ENCODE measurements at places on chromosomes 2 and 18. TPM values are rescaled to one million over a fixed set of nuclear protein-coding genes. Genes with fewer than 3 reads are reported as not detected.

GRCh38 chr2:218508299-218508698 is 59.9 kb downstream of the USP37 start:
- DNase-seq = no peak

Gene UCN
- 6.8 TPM for total RNA-seq

- DNase-seq = peak; percentile 49
Measured at GRCh38 chr2:223725986-223726970, 111.1 kb downstream of the AP1S3 start.

GRCh38 chr18:55245211-55245614 is 286.0 kb upstream of the CCDC68 start:
- no peak for DNase-seq

Gene SYT4
- total RNA-seq = not detected

Measured in NCI-H460 (cell line).